ENCODE measurements at places on chromosomes 1 and 21.

DNA sequence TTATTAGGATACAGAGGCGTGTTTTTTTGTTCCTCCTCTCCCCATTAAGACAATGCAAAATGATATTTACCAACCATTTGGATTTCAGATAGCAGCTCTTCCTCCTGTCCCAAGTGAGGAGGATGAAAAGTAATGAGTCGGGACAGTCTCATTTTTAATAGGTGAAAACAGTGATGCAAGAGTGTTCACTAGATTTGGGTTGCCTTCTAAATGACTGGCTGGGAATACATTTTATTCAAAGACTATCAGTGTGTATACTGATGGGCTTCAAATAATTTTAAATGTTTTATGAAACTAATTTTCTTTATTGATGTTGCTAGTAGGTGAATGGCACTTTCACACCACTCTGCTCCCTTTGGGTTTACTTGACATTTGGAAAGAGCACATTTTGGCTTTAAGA is 2.1 kb downstream of the RCOR3 start:
- DNase-seq = no peak

GRCh38 chr21:34833465-34833864 is 164.7 kb downstream of the CLIC6 start:
- DNase-seq = no peak

GRCh38 chr1:224014330-224014649 is 99.6 kb upstream of the FBXO28 start:
- no peak for DNase-seq

DNA sequence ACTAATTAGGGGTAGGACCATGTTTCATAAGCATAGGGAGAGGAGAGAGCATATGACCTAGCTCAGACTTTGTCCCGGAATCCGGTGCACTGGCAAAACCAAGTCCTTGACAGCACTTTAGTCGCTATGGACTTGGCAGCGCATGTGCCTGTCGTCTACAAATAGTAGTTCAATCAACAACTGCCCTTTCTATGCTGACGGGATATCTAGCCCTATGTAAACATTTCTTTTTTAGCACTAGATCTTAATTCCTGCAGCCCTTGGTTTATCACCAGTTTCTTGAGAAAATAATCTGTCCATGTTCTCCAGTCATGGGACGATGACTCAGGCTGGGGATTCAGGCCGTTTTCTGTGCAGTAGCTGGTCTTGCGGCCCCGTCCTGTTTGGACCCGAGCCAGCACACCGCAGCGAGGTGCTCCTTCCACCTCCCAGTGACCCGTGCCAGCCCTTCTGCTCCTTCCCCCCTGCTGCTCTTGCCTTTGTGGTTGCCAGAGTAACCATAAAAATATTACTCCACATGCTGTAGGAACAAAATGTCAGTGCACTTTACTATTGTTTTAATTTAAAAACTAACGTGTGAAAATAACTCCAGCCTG is 8.6 kb upstream of the MT1HL1 start:
- no peak for DNase-seq

GRCh38 chr1:109273570-109274288 is 9.2 kb downstream of the PSRC1 start:
- no peak for DNase-seq

DNA sequence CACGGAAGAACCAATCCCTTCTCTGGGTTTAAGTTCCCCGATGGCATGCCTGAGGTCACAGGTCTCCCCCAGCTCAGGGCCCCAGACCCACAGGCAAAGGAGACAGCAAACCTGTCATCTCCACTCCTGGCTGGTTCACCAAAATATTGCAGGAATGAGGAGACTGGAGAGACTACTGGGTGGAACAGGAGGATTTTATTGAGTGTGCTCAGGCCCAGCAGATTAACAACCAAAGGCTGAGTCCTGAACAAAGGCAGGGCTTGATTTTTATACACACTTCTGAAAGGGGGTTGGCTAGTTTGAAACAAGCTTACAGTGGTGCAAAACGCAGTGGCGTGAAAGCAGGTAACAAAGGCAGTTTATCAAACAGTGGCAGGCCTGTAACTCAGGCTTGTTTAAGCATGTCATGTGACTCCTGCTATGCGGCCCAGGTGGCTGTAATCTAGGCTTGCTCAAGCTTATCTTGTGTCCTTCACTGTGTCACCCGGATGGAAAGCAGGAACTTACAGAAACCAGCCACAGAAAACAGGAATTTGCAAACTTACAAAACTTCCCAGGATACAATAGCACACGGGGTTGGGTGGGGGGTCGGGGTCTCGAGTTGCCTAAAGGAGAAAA is 27.4 kb upstream of the KCNJ15 start:
- DNase-seq = no peak

DNA sequence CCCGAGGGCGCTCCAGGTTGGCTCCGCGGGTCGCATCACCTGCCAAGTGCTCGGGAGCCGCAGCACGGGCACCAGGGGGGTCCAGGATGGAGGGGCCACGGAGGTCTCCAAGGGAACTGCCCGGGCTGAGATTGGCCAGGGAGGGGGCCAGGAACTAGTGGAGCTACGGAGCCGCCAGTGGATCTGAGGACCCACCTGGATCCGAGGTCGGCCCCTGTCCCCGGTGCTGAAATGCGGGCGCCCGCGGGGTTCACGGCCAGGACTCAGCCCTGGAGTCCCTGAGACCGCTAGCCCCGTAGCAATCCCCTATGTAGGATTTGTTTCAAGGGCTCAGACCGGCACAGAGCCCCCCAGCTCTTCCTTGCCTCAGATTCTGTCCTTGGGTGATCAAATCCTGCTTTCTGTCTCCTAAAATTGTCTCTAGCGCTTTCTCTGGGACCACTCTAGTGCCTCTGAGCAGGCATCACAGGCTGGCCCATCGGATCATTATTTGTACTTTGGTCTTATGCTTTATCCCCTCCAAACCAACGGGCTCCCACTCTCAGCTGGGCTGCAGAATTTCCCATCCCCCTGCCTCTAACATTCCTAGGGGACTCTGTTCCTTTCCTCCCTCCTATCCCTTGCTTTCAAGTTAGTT is 27.3 kb downstream of the KIAA2013 start:
- no peak for DNase-seq

GRCh38 chr1:115712911-115713609 is 55.5 kb downstream of the CASQ2 start:
- no peak for DNase-seq

- no peak for DNase-seq
Observed at GRCh38 chr1:70675737-70676156, 264.7 kb downstream of the CTH start.

- no peak for DNase-seq
Observed at GRCh38 chr1:208500375-208500774, 256.2 kb upstream of the PLXNA2 start.

DNA sequence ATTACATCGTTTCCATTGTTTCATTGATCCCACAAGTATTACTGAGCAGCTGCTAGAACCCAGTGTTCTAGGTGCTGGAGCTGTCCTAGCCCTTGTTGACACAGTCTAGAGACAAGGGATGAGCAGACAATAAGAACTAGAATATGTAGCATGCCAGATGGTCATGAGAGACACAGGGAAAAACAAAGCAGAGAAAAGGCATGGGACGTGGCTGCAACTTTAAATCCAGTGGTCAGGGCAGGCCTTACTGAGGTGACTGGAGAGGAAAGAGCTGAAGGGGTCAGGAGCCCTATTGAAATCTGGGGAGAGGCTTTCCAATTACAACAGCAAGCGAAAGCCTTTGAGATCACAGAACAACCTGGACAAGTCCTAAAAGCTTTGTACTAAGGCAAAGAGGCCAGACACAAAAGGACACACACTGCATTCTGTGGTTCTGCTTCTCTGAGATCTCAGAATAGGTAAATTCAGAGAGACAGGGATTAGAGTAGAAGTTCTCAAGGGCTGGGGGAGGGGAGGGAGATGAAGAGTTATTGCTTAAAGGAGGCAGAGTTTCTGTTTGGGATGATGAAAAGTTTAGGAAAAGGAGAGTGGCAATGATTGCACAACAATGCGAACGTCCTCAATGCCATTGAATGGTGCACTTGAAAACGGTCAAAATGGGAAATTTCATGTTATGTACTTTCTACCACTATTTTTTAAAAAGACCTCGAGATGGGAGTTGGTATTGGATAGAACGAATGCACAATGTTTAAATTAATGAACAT is 467.4 kb upstream of the VAMP3 start:
- no peak for DNase-seq

GRCh38 chr1:9493326-9493725 is 45.9 kb upstream of the SLC25A33 start:
- DNase-seq = no peak

DNA sequence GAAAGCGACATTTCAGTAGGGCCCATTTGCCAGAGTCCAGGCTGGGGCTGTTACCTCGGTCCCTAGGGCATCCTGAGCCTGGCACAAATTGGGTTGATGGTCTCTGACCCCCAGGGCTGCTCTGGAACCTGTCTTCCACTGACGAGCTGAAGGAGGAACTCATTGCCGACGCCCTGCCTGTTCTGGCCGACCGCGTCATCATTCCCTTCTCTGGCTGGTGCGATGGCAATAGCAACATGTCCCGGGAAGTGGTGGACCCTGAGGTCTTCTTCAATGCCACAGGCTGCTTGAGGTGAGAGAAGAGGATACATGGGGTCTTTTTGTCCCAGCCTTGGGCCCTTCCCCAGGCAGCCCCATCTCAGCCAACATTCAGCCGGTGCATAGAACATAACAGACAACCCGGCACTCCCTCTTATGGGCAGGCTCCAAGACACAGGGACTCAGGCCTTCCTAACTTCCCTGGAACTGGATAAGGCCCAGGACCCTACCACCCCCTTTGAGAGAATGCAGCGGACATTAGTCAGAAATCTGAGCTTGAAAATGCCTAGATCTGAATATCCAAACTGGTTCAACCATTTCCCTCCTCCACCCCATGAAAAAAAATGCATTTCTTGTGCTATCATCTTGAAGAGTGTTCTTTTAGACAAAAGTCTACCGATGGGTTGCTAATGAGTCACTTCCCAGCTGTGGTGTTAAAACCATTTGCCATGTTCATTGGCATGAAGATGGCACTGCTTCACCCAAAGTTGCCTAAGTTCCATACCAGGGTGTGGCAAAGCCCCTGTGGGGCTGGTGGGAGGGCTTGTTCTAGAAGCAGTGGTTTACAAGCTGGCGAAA is 35.4 kb downstream of the PKP1 start:
- no peak for DNase-seq

DNA sequence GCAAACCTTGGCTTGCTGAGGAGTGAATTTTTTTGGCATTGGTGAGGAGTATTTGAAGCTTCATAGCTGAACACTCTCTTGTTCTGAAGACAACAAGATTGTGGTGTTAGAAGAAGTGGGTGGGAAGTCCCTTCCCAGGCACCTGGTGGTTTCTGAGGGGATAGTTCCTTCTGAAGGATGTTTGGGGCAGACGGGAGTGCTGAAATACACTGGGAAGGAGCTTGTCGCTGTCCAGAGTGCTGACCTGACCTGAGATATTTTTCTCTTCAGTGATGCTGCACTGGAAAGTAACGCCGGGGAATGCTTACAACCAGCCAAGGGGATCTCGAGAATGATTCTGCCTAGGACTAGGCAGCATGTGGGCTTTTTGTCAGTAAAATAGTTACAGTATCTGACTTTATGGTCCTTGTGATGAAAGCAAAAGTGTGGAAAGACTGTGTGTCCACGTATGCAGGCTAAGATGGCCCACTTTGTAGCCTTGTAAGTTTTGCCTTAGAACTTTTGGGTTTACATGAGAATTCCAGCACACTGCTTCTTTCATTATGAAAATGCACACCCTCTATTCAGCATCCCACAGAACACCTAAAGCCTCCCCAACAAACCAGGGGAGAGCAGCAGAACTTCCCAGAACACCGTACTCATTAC is 33.1 kb upstream of the NFASC start:
- DNase-seq = no peak

DNA sequence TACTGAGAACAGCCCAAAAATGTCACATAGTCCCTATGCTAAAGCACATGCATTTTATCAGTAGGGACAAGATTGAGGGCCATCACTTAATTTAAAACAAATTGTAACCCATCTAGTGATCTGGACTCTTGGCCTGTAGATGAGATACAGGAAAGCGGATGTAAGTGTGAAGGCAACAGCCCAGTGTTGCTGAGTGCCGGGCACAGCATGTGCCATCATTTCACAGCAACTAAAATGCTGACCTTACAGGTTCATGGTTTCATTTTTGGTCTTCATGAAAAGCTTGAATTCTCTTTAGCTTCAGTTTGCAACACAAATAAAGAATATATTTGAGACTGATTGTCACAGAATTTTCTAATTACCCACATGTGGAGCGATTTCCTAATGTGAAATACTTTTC is 5.8 kb downstream of the COG2 start:
- DNase-seq = no peak

DNA sequence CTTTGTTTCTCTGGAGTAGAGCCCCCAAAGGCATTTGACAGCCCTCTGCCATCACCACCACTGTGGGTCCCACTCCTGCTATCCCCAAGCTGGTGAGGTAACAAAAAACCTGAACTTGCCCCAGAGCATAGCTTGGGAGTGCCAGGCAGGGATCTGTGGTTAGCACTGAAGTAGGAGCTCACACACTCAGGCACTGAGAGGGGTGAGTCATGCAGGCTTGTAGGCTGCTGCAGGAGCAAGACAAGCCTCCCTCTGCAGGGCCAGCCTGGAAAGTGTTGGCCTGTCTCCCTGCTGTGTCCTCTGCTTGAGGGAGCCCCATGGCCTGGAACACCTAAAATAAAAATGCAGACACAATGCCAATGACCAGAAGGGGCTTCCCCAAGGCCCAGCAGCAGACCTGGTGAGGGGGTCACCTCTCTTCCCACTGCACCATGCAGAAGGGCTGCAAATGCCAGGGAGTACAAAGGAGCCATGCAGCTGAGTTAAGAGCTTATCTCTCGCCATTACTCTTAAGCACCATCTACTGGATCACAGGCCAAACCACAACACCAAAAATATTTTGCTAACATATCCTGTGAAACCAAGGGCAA is 108.9 kb upstream of the POGK start:
- DNase-seq = no peak

- no peak for DNase-seq
Observed at GRCh38 chr1:167706931-167707877, 14.6 kb upstream of the MPZL1 start.

- no peak for DNase-seq
Observed at GRCh38 chr1:35326246-35326866, 57.8 kb downstream of the ZMYM4 start.

GRCh38 chr1:225871359-225872074 is 10.7 kb downstream of the TMEM63A start:
- DNase-seq = no peak

DNA sequence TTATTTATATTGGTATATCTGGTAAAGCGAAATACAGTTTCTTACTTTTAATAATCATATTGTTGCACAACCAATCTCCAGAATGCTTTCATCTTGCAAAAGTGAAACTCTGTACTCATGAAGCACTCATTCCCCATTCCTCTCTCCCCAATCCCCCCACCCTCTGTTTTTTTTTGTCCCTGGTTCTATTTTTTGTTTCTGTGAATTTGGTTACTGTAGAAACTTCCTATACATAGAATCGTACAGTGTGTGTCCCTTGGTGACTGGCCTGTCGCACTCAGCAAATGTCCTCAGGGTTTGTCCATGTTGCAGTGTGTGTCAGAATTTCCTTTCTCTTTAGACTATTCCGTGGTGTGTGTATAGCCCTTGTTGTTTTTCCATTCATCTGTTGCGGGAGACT is 7.9 kb upstream of the NLRP3 start:
- DNase-seq = no peak

DNA sequence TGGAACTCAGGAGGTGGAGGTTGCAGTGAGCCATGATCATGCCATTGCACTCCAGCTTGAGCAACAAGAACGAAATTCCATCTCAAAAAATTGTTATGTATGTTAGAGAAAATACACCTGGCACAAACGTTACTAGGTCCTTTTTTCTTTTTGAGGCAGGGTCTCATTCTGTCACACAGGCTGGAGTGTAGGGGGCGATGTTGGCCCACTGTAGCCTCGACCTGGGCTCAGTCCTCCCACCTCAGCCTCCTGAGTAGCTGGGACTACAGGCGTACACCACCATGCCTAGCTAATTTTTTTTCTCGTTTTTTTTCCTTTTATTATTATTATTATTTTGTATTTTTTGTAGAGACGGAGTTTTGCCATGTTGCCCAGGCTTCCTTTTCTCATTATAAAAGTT is 4.4 kb downstream of the HAX1 start:
- DNase-seq = no peak
